ENCODE measurements at places on chromosomes 6 and 20.
A peak's percentile ranks its signal among the peaks of the same experiment; 100 is the strongest.

- DNase-seq, result no peak
Measured at GRCh38 chr20:9514072-9514460, 324 bp upstream of the LAMP5 start.

- no peak for DNase-seq
Measured at GRCh38 chr6:42551217-42551616, 12.6 kb upstream of the UBR2 start.

- DNase-seq, result no peak
Measured at GRCh38 chr6:44064089-44064947, 62.9 kb downstream of the MRPL14 start.

DNA sequence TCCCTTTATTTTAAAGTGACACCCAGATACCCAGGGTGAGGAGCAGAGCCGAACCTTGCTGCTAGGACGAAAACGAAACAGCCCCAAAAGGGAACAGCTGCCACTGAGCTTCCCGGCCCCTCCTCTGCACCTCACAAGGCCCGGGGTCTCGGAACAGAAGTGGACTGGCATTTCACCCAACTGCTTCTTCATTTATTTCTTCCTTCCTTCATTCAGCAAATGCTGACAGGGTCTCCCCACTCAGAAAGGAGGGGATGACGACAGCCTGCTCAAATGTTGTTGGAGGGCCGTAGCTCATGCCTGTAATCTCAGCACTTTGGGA, 220.3 kb downstream of the PREX1 start:
- no peak for DNase-seq

- no peak for DNase-seq
Measured at GRCh38 chr6:5395719-5396118, 134.4 kb downstream of the FARS2 start.

DNA sequence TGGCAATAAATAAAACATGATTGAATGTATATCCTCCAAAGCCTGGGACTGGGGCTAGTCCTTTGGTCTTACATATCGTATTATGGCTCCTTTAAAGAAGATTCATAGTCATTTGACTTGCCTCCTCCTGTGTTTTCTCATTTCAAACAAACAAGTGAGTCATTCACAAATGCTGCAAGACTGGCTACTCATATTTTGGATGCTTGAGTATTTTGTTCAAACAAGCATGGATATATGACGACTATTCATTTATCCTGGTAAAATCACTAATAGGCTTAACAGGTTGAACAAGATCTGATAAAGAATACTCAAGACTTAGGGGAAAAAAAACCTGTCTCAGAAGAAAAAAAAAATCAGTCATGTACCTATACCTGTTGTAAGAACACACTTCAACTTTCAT, 111.1 kb upstream of the CCDC28A start:
- no peak for DNase-seq

DNA sequence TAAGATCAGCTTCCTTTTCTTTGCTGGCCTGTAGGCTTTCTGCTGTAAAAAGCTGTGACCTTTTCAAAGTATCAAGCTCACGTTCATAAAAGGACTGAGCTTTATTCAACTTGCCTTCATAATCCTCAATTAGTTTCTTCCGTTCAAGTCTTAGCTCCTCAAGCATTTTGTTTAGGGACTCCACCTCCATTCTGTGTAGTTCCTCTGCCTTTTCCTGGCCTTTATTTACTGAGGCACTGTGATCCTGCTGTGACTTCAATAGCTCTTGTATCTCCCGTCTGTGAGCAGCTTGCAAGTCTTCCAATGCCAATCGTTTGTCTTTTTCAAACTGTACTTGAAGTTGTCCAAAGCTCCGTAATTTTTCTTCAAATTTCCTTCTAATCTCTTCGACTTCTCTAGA, 54.4 kb downstream of the FAM184A start:
- DNase-seq, result no peak

DNA sequence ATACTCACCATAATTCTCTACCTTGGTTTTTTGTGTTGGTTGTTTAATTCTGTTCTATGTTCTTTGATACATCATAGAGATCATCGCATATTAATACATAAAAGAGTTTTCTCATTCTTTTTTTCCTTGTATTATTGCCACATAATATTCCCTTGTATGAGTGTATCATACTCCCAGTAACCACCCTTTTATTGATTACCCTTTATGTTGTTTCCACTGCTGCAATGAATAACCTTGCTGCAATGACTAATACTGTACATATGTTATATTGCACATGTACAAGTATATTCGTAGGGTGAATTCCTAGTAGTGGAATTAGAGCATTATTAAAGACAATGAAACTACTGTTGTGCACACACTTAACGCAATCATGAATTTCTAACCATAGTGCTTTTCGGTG, 9.1 kb upstream of the SF3B5 start:
- DNase-seq, result no peak

GRCh38 chr6:34120953-34121675, 24.8 kb downstream of the GRM4 start:
- DNase-seq, result no peak

DNA sequence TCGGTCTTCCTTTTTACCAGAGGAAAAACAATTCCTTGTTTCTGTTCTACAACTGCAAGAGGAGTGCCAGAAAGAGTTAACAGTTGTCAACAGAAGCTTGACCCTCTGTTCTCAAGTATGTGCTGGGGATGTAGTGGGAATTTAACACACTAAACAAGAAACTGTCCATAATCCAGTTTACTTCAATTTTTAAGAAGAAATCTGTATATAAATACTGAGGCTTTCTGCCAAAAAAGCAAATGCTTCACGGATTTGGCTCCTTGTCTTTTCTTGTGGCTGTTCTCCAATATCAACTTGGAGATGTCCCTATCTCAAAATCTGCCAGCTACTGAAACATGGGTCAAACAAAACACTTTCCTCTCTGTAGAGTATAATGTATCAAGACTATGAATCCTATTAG, 26.8 kb downstream of the REV3L start:
- DNase-seq, result no peak

DNA sequence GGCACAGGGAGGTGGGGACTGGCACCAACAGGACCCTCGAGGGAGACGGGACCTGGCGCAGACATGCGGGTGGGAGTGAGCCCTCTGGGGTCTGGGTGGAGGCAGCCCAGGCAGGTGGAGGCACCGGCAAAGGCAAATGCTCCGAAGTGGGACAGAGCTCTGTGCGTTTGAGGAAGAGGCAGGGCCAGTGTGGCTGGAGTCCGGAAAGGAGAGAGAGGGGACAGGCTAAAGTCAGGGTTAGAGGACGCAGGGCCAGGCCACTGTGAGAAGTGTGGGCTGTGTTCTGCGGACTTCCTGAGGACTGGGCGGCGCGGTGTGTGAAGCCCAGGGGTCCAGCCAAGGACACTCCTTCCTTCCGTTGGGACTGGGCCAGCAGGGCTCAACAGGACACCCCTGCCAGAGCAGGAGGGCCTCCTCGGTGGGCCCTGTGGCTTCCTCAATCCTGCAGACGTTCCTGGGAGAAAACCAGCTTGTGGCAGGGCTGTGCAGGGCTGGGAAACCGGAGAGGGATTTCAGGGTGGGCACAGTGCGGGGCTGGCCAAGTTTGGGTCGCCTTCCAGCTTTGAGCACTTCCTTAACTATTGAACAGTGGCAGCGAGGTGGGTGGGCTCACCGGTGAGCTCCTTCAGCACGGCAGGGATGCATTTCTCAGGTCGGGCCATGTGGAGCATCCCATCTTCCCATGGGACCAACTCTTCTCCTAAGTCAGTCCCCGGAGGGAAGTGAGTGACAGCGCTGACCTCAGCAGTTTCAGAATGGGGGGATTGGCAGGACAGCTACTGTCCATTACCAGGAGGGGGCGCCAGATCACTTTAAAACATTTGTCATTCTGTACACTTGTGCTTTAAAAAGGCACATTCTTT, 22.5 kb downstream of the MOCS3 start:
- peak; percentile 63 for DNase-seq

GRCh38 chr6:107621229-107621937, 131.5 kb downstream of the SOBP start:
- DNase-seq, result no peak

- no peak for DNase-seq
Measured at GRCh38 chr6:1242021-1242420, 69.9 kb upstream of the FOXQ1 start.

GRCh38 chr6:71983131-71983530, 96.8 kb downstream of the RIMS1 start:
- no peak for DNase-seq

- no peak for DNase-seq
Measured at GRCh38 chr20:57055345-57055744, 211.1 kb downstream of the BMP7 start.

DNA sequence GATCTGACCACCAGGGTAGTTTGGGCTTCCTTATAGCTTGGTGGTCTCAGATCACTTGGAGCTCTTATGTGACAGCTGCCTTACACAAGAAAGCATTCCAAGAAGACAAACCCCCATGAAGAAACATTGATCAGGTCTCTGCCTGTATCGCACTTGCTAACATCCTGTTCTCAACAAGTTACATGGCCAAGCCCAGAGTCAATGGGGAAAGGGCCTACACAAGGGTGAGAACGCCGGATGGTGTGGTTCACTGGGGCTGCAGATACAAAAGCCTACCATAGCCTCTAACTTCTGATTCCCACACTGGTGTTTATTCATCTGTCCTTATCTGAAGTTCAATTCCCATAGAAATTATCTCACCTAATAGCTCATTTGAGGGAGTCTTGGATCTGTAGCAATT, 235.5 kb downstream of the SYNDIG1 start:
- DNase-seq, result no peak

GRCh38 chr6:49553384-49553783, 2.9 kb downstream of the C6orf141 start:
- DNase-seq, result no peak

- no peak for DNase-seq
Measured at GRCh38 chr6:147322299-147323162, 118.3 kb downstream of the STXBP5 start.

- DNase-seq, result no peak
Measured at GRCh38 chr6:170423030-170423429, 116.5 kb downstream of the FAM120B start.

Measured in activated CD4-positive, alpha-beta T cell treated with anti-CD3 and anti-CD28 coated beads, Interleukin-2, amount 50 U/mL, for 1 hour (primary cell).